ENCODE measurements at places on chromosomes 13 and 19.

DNA sequence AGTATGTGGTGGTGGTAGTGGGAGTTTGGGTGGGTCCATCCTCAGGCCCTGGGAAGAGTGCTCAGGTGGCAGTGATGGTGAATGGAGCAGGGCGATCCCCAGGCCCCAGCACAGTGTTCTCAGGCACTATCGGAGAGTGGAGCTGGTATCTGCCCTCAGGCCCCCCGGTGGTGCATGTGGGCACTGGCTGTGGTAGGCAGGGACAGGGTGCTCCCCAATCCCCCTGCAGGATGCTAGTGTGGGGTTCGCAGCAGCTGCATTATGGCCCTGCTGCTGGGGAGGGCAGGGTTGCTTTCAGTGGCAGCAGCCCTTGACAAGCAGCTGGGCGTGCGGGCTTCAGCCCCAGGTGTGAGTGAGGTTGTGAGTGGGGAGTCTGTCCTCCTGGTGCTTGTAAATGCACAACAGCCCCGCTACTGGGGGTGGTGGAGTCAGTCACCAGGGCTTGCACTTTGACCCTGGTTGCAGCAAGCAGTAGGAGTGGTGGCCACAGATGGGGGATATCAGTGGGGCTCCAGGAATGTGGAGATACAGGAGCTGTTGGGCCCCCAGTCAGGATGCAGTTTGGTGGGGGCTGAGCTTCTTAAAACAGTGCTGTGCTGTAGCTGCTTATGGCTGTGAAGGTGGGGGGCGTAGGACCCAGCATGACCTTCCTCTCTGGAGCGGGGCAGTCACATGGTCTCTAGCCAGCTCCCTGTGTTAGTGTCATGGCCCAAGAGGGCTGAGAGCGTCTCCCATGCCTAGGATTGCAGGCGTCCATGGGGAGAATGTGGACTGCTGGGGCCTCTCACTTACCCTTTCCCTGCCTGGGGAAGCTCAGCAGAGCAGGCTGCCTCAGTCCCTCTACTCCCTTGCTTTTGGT, 38.7 kb upstream of the ARHGEF7 start:
- DNase-seq = no peak

- DNase-seq = no peak
Measured at GRCh38 chr13:70363991-70364390, 255.7 kb upstream of the KLHL1 start.

- DNase-seq = no peak
Measured at GRCh38 chr13:24613755-24614154, 66.5 kb upstream of the ATP12A start.

- no peak for DNase-seq
Measured at GRCh38 chr13:73065665-73066340, 7.0 kb downstream of the KLF5 start.

- peak; percentile 84 for DNase-seq
Measured at GRCh38 chr19:57830071-57830602, at the start of gene ZNF587B. ZNF587B (plus strand) TSS chr19:57830299; CDS start chr19:57830529, 230 bp downstream.

DNA sequence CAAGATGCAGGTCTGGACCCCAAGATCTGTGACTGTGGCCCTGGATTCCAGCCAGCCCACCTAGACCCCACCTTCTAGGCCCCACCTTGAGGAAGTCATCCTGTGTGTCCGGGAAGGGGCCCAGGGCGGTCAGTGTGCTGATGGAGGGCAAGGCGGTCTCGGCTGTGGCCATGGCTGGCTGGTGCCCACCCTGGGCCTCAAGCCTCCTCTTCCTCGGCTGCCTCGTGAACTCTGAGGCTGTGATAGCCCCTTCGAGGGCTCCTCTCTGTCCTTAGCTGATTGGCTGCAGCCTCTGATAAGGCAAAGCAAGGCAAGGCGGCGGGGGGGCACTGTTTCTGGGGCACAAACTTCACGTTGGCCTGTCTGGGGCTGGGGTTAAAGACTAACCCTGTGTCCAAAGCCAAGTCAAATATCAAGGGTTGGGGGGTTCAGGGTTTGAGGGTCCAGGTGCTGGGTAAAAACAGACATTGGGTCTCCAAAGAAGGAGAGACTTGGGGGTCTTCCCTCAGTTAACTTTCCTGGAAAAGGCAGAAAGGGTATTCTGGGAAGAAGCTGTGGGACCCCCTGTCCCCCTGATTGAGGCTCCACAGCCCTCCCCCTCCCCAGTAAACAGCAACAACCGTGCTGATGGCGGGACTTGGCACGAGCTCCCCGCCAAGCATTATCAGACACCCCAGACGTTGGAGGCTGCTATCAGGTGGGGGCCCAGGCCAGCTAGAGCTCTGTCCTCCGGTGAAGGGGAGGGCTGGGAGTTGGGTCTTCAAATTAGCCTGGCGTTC, at the start of gene KLF1:
KLF1 (minus strand) TSS at position 233 of the 779 bp plus-strand sequence; CDS start at position 172, 61 bp downstream.
- DNase-seq = no peak

DNA sequence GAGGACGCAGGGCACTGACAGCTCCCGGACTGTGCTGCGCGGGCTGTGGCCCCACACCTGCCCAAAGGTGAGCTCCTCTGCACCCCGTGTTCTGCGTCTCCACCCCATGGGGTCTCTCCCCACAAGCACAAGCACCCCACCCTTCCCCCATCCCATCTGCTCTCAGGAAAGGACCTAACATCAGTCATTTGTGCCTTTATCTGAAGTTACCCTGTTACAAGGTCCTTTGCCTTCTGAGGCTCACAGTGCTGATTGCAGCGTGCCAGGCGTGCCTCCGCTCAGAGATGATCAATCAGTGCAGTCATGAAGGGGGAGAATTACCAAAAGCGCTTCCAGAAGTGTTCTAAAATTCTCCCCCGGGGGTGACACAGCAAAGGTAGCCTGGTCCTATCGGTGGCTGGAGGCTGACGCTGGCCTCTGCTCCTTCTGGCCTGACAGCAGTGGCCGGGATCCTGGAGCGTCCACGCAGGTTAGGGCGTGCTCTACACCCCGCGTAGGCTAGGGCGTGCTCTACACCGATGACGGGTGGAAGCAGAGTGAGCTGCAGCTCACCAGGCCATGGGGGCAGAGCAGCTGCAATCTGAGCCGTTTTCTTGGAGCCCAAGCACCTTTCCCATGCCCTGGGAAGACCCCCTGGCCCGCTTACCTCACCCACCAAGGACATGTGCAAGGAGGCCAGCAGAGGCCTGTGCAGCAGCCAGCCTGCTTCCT, 84.7 kb upstream of the TM9SF2 start:
- no peak for DNase-seq

DNA sequence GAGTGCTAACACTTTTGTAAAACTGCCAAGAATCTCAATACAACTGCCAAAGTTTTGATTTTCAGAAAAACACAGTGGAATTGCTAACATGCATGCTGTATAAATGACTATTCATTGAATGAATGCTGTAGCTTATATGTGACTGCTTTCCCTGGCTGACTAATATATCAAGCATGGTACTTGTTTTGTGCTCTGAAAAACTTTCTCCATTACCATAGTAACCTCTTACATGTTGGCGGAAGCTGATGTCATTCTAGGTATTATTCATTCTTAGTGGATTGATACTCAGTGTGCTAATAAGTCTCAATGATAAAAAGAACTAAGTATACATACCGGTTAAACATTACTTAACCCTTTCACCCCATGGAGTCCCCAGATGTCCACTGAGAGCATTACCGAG, 166.1 kb upstream of the MYO16 start:
- DNase-seq = peak; percentile 97

DNA sequence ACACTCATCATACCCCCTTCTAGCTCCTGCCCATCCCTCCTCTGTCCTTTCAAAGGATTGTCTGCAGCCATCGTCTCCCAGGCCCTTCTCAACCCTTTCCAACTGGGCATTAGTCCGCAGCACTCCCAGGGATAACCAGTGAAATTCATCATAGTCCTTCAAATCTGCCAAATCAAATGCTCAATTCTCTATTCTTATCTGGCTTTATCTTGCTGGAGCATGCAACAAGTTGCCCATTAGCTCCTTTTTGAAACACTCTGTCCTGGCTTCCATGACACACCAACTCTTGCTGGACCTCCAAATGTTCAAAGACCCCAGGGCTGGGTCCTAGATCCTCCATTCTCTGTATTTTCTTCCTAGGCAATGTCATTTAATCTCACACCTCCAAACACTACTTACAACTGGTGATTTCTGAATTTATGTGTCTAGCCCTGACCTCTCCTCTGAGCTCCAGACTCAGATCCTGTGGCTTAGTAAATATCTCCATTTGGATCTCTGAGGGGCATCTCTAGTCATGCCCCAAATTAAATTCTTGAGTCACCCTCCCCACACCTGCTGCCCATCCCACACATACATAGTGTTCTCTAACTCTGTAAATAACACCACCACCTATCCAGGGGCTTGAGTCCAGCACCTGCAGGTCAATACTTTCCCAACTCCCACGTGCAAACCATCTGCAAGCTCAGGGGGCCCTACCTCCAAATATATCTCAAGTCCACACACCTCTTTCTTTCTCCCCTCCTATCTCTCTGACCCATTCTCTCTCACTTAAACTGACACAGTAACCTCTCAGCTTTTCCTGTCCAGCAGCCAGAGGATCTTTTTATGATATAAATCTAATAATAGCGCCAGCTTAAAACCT, 9.1 kb upstream of the ANKRD10 start:
- DNase-seq = no peak

DNA sequence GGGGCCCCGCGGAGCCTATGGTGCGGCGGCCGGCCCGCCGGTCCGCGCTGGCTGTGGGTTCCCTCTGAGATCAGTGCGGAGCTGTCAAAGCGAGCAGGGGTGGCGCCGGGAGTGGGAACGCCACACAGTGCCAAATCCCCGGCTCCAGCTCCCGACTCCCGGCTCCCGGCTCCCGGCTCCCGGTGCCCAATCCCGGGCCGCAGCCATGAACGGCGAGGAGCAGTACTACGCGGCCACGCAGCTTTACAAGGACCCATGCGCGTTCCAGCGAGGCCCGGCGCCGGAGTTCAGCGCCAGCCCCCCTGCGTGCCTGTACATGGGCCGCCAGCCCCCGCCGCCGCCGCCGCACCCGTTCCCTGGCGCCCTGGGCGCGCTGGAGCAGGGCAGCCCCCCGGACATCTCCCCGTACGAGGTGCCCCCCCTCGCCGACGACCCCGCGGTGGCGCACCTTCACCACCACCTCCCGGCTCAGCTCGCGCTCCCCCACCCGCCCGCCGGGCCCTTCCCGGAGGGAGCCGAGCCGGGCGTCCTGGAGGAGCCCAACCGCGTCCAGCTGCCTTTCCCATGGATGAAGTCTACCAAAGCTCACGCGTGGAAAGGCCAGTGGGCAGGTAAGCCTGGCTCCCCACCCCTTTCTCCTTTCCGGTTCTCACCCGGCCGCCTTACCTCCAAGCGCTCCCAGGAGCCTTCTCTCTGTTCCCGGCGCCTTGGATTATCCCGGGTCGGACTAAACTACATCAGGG, at the start of gene PDX1:
PDX1 (plus strand) TSS at position 67 of the 743 bp plus-strand sequence; CDS start at position 206, 139 bp downstream.
- DNase-seq = no peak

DNA sequence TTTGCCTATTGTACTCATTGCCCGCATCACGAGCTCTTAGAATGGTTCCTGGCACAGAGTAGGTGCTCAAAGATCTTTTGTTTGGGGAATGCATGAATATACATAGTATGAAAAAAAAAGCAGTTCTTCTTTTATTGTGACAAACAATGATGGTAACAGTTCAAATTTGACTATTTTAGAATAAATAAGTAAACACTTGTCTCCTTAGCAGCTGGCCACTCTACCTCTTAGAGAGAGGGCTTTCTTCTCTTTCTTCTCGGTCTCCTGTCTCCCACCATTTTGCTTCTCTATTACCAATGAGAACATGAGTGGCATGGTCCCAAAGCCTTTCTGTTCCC, 639 bp upstream of the SLAIN1 start:
- no peak for DNase-seq

DNA sequence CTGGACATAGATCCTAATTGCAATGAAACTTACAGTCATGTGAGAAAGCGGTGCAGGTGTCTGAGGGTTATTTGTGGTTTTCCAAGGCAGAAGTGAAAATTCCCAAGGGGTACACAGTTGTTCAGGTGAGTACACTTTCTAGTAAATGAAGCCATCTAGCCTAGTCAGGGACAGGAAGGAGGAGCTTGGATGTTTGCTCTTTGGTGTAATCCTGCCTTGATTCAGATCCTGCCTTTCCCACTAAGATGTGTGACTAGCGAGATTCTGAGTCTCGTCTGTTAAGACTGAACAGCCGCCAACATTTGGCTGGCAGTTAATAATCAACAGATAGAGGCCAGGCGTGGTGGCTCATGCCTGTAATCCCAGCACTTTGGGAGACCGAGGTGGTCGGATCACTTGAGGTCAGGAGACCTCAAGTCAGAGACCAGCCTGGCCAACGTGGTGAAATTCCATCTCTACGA, 2.5 kb downstream of the RPS9 start:
- DNase-seq = no peak

DNA sequence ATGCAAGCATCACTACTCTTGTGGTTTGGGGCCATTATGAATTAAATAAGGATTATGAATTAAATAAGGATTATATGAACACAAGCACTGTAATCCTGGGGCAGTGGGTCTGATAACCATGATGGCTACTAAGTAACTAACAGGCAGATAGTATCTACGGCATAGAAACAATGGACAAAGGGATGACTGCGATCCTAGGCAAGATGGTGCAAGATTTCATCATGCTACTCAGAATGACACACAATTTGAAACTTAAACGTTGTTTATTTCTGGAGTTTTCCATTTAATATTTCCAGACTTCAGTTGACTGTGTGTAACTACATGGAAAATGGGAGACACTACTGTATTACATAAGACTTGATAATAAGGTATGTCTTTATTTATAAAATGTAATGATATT, 15.1 kb downstream of the KCNRG start:
- no peak for DNase-seq

DNA sequence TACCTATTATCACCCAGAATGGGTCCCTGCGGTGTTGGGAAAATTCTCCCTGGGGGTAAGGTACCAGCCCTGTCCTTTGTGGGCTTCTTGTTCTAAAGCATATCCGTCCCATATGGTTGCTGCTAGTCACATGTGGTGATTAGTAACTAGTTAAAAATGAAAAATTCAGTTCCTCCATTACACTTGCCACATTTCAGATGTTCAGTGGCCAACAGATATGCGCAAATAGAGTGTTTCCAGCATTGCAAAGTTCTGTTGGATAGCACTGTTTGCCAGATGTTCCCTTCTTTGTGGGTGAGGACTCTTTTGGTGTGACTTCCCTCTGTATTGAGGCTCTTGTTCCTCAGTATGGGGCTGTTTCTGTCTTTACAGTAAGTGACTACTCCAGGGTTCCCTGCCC, 3.8 kb downstream of the CNOT3 start:
- no peak for DNase-seq

- peak; percentile 91 for DNase-seq
Measured at GRCh38 chr13:110371550-110372465, 64.7 kb downstream of the COL4A2 start.

DNA sequence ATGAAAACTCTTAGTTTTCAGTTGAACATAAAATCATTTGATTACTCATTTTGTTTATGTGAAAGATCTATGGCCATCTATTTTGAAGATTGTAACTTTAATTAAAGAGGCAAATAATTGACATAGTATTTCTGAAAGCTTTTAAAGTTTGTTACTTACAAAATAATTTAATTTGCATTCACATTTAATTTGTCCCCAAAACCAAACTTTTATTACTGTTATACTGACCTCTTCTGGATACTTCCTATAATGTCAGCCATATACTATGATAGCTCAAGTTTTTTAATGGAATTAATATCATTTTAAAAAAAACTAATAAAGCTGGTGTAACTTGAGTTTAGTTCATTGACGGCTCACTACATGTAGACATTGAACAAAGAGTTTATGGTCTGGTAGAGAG, 4.9 kb upstream of the SGCG start:
- DNase-seq = peak; percentile 22

GRCh38 chr13:76019421-76020044, 383.4 kb downstream of the LMO7 start:
- DNase-seq = no peak

GRCh38 chr19:18975869-18976268, 34.9 kb upstream of the HOMER3 start:
- DNase-seq = no peak

All from choroid plexus epithelial cell (primary cell).